ENCODE measurements at places on chromosomes 3 and 15. TPM values are rescaled to one million over a fixed set of nuclear protein-coding genes. Genes with fewer than 3 reads are reported as not detected.

CCDC33 gene
- polyA plus RNA-seq, result 0.08 TPM

SCAMP5 gene
- polyA plus RNA-seq, result 7.4 TPM

PAQR9 gene
- polyA plus RNA-seq, result 5.0 TPM

SMCO1 gene
- polyA plus RNA-seq, result 105 TPM

MYLK gene
- 3.2 TPM for polyA plus RNA-seq

GRCh38 chr15:71232411-71232810 is 117.1 kb downstream of the THSD4 start:
- no peaks in the 10 kb centered on the region for H3K36me3 ChIP-seq
- peak overlapping the region; percentile 19 for H3K27ac ChIP-seq
- no peak for DNase-seq
- H3K4me1 ChIP-seq, result peaks cover 43% of the 10 kb centered on the region
- H3K4me3 ChIP-seq, result no peak overlapping the region

GRCh38 chr15:77819851-77820728 is 187.4 kb upstream of the LINGO1 start:
- no peaks in the 10 kb centered on the region for H3K36me3 ChIP-seq
- no peaks in the 10 kb centered on the region for H3K4me1 ChIP-seq
- H3K27me3 ChIP-seq, result peaks cover 53% of the 10 kb centered on the region

- H3K27ac ChIP-seq, result no peak overlapping the region
- no peaks in the 10 kb centered on the region for H3K36me3 ChIP-seq
- no peaks in the 10 kb centered on the region for H3K4me1 ChIP-seq
- H3K4me3 ChIP-seq, result no peak overlapping the region
Measured at GRCh38 chr3:179872842-179873241, 163.9 kb downstream of the PEX5L start.

GRCh38 chr3:113268311-113268710 is 57.0 kb downstream of the BOC start:
- no peak for DNase-seq
- H3K4me3 ChIP-seq, result no peak overlapping the region
- no peaks in the 10 kb centered on the region for H3K27me3 ChIP-seq
- peaks cover 43% of the 10 kb centered on the region for H3K36me3 ChIP-seq

DNA sequence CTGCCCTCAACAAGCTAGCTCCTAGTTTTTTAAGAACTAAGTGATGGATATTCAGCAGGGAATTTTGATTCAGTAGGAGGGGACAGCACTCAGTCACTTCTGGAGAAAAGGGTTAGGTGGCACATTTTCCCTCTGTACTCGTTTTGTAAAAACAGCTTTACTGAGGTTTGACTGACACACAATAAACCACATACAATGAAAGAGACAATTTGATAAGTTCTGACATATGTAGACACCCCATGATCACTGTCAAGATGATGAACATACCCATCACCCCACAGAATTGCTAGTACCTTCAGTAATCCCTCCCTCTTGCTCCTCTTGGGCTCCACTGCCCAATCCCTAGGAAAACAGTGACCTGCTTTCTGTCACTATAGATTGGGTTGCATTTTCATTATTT is 29.0 kb upstream of the PLAAT1 start:
- no peaks in the 10 kb centered on the region for H3K4me1 ChIP-seq
- no peak overlapping the region for H3K27ac ChIP-seq
- no peaks in the 10 kb centered on the region for H3K36me3 ChIP-seq
- no peak overlapping the region for H3K4me3 ChIP-seq

- H3K27ac ChIP-seq, result no peak overlapping the region
- H3K4me1 ChIP-seq, result peaks cover 9% of the 10 kb centered on the region
- no peaks in the 10 kb centered on the region for H3K36me3 ChIP-seq
- DNase-seq, result no peak
Measured at GRCh38 chr15:39404767-39405181, 176.1 kb upstream of the THBS1 start.

GRCh38 chr3:61882253-61882652 is 320.9 kb downstream of the PTPRG start:
- no peaks in the 10 kb centered on the region for H3K36me3 ChIP-seq
- no peak for DNase-seq
- no peak overlapping the region for H3K4me3 ChIP-seq
- peaks cover 14% of the 10 kb centered on the region for H3K4me1 ChIP-seq

- peaks cover 52% of the 10 kb centered on the region for H3K27me3 ChIP-seq
- H3K4me1 ChIP-seq, result no peaks in the 10 kb centered on the region
- H3K4me3 ChIP-seq, result no peak overlapping the region
- no peak for DNase-seq
- H3K27ac ChIP-seq, result no peak overlapping the region
- no peaks in the 10 kb centered on the region for H3K36me3 ChIP-seq
Measured at GRCh38 chr15:65969865-65970816, 100.8 kb downstream of the RAB11A start.

DNA sequence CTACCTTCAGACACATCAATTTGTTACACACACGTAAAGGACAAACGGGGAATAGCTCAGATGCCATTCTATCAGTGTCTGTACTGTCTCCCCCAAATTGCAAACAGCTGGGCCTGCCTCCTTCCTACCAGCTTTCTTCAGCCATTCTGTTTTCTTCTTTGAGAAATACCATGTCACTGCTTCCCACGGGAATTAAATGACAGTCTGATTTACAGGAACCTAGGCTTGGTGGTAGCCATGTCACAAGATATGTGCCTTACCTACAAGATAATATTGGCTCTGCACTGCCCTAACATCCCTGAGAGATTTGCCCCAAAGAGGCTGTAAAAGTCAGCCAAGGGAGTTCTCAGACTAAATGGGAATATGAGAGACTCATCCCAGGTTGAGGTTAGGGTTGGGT is 308.3 kb downstream of the LRTM1 start:
- no peaks in the 10 kb centered on the region for H3K27me3 ChIP-seq
- no peaks in the 10 kb centered on the region for H3K4me1 ChIP-seq
- H3K36me3 ChIP-seq, result no peaks in the 10 kb centered on the region
- no peak overlapping the region for H3K4me3 ChIP-seq

DNA sequence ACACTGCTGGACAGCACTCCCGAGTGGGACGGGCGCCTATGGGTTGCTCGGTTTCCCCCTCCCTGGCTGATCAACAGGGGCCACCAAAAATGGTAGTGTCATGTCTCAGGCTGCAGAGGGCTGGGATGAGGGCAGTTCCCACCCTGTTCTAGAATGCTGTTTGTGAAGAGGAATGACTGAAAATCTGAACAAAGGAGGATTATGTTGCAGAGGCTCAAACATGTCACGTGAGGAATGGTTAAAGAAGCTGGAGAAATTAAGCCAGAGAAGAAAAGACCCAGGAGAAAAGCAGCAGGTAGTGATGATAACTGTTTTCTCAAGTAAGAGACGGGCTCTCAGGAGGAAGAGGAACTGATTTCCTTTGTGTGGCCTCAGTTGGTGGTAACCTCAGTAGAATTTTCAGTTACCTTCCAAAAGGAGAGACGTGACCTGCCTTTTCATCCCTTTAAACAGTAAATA is 10.4 kb downstream of the SPG21 start:
- no peak overlapping the region for H3K27ac ChIP-seq
- DNase-seq, result no peak
- H3K4me1 ChIP-seq, result no peaks in the 10 kb centered on the region
- peaks cover 9% of the 10 kb centered on the region for H3K36me3 ChIP-seq
- H3K4me3 ChIP-seq, result no peak overlapping the region

- peaks cover 5% of the 10 kb centered on the region for H3K4me1 ChIP-seq
- H3K27me3 ChIP-seq, result no peaks in the 10 kb centered on the region
- no peak overlapping the region for H3K4me3 ChIP-seq
- H3K36me3 ChIP-seq, result no peaks in the 10 kb centered on the region
- DNase-seq, result no peak
- H3K27ac ChIP-seq, result no peak overlapping the region
Measured at GRCh38 chr3:187211532-187212195, 14.4 kb downstream of the RTP1 start.

- no peaks in the 10 kb centered on the region for H3K4me1 ChIP-seq
- H3K27ac ChIP-seq, result no peak overlapping the region
- no peak for DNase-seq
- no peaks in the 10 kb centered on the region for H3K27me3 ChIP-seq
- no peak overlapping the region for H3K4me3 ChIP-seq
Measured at GRCh38 chr3:140727886-140728285, 50.0 kb downstream of the TRIM42 start.

GRCh38 chr3:24495326-24495994 is 810 bp upstream of the THRB start:
- H3K4me1 ChIP-seq, result peaks cover 3% of the 10 kb centered on the region
- H3K27me3 ChIP-seq, result no peaks in the 10 kb centered on the region
- peak overlapping the region; percentile 89 for H3K4me3 ChIP-seq
- peak overlapping the region; percentile 96 for H3K27ac ChIP-seq

DNA sequence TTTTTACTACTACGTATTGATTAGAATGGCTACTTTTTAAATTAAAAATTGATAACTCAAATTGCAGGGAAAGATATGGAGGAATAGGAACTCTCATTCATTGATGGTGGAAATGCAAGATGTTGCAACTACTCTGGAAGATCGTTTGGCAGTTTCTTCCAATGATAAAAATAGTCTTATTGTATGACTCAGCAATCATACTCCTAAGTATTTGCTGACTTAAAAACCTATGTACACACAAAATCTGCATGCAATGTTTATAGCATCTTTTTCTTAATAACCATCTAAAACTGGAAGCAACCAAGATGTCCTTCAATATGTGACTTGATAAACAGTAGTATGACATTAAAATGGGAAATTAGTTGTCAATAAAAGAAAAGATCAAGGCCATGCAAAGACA is 87.4 kb upstream of the LRRC3B start:
- no peak overlapping the region for H3K27ac ChIP-seq
- no peak overlapping the region for H3K4me3 ChIP-seq
- no peaks in the 10 kb centered on the region for H3K4me1 ChIP-seq
- no peaks in the 10 kb centered on the region for H3K36me3 ChIP-seq
- DNase-seq, result no peak
